Sciatic nerve (tissue), 2 donors: ENCODE measurements at places on chromosomes 2 and 18.

GRCh38 chr2:24809316-24810007, 16.2 kb downstream of the CENPO start:
- DNase-seq: no peak

DNA sequence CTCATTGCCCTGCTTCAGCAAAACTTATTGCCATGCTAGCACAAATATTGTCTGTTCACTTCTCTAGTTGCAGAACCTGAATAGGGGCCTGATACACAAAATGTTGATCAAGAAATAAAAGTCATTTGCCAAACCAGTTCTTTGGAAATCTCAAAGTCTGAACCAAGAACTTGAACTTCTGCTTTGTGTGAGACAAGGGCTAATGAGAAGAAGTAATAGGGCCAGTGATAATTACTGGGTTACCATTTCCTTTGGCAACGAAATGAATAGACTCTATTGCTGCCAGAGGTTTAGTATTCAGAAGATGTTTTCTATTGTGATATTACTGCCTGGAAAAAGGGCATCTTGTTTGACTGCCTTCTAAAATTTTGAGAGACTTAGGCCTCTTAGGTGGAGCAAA, 35.0 kb downstream of the TMEFF2 start:
- no peak for DNase-seq

DNA sequence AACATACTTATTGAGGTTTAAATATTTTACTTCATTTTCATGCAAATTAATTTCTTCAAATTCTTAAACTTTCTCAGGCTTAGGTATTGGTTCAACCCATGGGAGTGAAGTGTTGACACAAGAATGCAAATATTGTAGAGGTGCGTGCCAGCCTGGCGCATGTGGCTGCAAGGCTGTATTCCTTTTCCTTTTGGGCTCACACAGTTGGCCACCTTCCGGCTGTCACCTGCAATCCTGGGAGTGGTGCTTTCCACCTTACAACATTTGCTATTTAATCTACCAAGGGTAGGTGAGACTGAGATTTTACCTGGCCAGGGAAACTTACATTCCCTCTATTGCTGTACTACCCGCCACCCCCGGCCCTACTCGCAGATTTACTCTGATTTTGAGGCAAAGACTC, 141.1 kb downstream of the DCC start:
- no peak for DNase-seq

- no peak for DNase-seq
Measured at GRCh38 chr2:119929537-119929936, 83.3 kb upstream of the EPB41L5 start.

DNA sequence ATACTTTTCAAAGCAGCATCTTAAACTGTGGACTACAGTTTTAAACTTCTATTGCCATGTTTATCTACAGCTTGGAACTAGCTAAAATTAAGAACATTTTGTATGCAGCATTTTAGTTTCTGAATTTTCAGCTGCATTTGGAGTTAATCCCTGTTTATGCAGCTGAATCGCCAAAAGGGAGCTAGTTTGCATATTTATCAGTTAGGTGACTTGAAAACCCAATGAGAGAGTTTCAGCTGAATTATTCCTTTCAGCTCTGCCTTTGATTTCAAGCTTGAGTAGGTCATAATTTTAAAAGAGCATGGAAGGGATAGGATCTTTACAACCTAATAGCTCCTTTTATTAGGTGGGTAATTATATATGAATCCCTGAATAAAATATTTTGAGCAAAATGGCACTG, 692.6 kb downstream of the MBD2 start:
- DNase-seq: no peak

GRCh38 chr18:78526275-78526674, 453.3 kb upstream of the SALL3 start:
- DNase-seq: no peak

GRCh38 chr18:60664736-60665135, 292.2 kb upstream of the MC4R start:
- no peak for DNase-seq

DNA sequence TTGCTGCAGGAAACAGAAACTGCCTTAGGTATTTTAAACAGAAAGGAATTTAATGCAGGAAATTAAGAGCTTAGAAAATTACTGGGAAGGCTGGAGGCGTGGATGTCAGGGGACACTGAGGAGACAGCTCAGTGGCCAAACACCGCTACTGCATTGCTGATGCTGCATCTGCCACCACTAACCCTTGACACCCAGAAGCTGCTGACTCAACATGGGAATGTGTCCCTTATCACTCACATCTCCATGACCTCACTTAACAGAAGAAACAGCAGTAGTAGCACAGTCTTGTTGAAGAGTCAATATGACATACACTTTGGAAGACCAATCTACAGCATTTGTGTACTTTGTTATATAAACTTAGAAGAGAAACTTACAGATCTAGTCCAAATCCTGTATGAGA, 906.1 kb downstream of the SLC4A3 start:
- DNase-seq: no peak

DNA sequence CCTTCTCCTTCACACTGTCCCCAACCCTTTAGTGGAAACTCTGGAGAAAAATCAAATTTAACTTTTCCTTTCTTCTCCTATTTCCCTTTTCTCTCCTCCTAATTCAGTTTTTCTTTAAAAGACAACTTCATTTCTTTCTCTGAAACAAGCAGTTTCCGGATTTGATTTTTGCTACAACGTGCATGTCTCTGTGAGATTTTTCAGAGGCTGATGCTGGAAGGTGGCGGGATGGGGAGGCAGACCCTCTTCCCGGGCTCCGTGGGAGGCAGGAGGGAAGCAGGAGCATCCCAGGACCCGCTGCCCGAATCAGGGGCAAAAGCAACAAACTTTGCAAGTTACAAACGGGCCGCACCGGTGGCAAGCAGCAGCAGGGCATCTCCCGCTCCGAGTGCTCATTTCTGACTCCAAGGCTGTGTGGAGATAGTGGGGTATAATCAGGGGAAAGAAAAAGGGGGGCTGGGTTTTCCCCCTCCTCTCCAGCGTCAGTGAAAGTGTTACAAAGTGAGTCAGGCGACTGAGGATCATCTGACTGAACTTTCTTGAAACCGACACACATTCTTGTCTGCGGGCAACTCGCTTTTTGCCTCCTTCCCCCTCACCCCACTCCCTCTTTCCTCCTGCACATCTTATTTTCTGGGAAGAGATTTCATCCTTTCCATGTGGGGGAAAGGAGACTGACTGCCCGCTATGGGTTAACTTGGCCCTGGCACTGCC, 6.4 kb downstream of the ZEB2 start:
- DNase-seq: no peak

DNA sequence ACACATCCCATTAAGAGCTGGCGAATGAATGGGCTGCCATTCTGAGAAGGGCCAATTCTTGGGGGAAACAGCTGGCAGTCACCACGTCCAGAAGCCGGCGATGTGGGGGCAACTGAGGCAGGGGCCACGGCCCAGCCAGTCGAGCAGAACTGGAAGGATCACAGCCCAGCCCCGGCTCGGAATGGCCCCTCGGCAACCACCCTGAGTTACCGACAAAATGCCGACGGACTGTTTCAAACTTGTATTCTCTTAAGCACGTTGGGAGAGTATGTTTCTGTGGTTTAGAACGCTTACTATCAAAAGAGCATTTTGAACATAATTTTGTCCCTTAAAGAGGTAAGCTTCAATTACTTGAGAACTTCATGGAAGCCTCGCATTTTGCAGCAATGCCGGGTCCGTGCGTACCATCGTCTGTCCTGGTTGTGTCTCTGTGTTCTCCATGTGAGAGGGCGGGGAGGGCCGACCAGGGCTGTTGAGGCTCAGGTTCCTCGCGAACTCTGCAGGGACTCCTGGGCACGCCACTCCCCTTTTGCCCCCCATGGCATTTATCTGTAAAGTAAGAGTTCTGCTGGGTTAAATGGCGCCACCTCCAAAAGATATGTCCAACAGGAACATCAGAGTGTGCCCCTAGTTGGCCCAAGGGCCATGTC, 155.9 kb downstream of the TWIST2 start:
- DNase-seq: no peak

DNA sequence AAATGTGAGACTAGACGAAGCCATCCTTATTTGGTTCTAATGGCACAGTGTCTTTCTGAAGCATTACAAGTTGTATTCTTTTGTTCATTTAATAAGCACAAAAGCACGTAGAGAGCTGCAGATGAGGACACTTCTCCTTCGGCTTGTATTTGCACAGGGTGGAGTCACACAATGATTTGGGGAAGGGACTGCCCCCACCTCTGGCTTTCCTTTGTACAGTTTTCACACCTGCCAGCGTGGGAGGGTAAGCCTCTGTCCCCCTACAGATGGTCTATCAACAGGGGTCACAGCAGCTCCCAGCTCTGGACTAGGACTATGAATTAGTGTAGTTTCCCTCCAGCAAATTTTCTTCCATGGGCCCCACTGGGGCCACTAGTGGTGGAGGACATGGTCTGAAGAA, 108.2 kb upstream of the KLHL14 start:
- no peak for DNase-seq

DNA sequence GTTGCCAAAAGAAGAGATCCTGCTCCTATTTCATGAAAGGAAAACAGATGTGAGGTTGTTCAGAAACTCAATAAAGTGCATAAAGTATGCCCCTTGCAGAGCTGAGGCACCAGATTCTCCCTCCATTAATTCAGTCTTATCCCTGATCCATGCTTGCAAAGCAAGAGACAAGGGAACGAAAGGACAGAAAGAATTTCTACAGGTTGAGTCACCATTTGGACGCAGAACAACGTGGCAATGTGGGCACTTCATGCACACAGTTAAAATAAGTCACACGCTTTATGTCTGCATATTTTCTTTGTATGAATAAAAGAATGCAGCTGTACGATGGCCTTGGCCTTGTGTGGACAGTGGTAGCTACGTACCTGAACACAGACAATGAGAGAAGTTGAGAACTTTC, 321.7 kb upstream of the REV1 start:
- DNase-seq: no peak

DNA sequence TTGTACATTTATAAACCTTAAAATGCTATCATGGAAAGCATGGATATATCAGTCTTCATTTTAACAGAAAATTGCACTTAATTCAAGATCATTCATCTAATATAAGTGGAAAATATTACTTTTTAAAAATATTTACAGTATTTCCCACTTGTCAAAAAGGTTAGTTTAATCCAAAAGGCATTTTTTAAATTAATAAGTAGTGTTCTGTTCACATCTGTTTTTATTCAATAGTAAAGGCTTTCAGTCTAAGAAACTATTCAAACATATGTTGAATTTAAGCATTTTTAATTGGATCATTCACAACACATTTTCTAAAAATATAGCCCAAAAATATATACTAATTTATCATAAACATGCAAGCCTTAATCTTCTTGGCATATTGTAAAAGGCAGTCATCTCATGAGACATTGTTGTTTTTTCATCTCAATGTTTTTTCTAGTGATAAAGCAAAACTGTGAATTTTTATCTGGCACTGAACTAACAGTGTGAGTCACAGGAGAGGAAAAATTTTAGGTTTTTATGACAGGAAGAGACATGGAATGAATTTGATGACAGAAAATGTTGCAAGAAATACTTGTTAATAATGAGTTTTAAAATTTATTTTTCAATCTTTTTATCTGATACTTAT, 1642.5 kb upstream of the TMEFF2 start:
- DNase-seq: no peak

- DNase-seq: no peak
Measured at GRCh38 chr2:55782528-55783173, 89.0 kb upstream of the PNPT1 start.

- DNase-seq: no peak
Measured at GRCh38 chr2:184114439-184114838, 483.9 kb upstream of the ZNF804A start.

DNA sequence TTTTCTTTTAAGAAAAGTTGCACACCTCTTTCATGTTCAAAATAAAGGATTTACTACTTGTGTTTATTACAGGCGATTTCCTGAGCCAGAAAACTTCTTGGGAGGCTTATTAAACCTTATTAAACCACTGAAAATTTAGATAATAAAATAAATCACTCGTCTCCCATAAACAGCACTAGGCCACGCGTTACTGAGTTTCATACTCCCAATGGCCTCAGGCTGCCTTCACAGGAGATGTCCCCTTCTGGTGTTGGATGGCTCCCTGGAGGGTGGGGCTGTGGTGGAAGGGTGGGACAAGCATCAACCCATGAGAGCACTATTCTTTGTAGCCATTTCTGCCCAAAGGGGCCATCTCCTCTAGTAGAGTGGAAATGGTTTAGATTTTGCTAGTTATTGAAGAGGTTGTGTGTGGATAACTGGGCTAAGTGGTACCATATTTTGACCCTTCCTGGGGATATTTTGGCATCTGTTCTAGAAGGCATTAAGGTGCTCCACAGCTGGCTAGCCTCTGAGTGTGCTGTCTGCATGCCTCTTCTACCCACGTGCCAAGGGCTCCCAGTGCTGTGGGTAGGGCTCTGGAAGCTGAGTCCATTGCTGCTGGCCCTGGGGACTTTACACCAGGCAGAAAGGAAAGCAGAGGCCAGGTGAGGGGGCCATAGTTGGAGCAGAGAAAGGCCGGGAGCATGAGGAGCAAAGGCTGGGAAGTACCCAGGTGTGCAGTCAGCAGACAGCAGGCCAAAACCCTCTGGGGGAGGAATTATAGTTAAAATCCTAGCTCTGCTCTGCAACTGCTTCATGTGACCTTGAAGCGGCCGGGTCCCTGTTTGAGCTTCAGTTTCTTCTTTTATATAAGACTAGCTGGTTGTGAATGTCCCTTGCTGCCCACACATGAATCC, 121.7 kb upstream of the SMAD2 start:
- DNase-seq: no peak

GRCh38 chr2:119483896-119484718, 40.2 kb downstream of the SCTR start:
- DNase-seq: no peak

- DNase-seq: no peak
Measured at GRCh38 chr2:104648376-104648775, 205.5 kb upstream of the POU3F3 start.

GRCh38 chr18:50606609-50607008, 46.7 kb downstream of the MAPK4 start:
- DNase-seq: no peak

DNA sequence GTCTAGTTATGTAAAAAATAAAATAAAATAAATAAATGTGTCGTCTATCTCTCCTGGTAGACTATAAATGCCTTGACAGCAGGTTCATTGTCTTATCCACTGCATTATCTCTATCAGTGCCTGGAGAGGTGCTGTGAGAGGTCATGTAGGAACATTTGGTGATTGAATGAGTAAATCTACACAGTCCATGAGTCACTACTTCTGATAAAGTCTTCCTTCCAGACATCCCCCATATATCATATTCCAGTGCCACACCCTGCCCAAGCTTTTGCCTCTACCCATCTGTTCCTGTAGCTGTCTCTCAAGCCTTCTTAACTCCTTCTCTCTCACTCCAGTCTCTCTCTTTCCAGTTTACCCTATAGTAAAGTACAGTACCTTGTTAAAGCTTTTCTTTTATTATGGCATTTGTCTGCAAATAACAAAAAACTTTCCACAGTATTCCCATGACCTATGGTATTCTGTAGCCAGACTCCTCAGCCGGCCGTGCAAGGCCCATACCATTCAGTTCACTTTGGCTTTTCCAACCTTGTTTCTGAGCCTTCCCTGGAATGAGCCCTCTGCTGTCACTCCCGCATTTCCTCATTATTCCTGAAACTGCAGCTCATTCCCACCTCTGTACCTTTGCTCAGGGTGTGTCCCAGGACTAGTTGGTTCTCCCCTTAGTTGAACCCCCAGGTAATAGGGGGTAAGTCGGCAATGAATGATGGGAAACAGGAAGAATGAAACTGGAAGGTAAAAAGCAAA, 37.5 kb downstream of the ANXA4 start:
- no peak for DNase-seq

GRCh38 chr2:33229646-33230045, 246.8 kb upstream of the RASGRP3 start:
- DNase-seq: no peak
